ENCODE measurements at places on chromosomes 7 and 10.

- no peaks in the 10 kb centered on the region for H3K36me3 ChIP-seq
- DNase-seq = no peak
- no peaks in the 10 kb centered on the region for H3K4me1 ChIP-seq
- no peaks in the 10 kb centered on the region for H3K27me3 ChIP-seq
- H3K4me3 ChIP-seq = no peak overlapping the region
These were observed 153.5 kb upstream of the TMEM72 start for GRCh38 chr10:44757551-44758205.

- H3K36me3 ChIP-seq = no peaks in the 10 kb centered on the region
- no peaks in the 10 kb centered on the region for H3K27me3 ChIP-seq
- H3K4me1 ChIP-seq = no peaks in the 10 kb centered on the region
- no peak overlapping the region for H3K27ac ChIP-seq
- peak; percentile 47 for DNase-seq
These were observed 234.6 kb downstream of the DIP2C start for GRCh38 chr10:454860-455259.

- no peak overlapping the region for H3K4me3 ChIP-seq
- DNase-seq = peak; percentile 7
- H3K27me3 ChIP-seq = no peaks in the 10 kb centered on the region
- H3K27ac ChIP-seq = no peak overlapping the region
- H3K36me3 ChIP-seq = no peaks in the 10 kb centered on the region
These were observed 148.4 kb upstream of the FAM20C start for GRCh38 chr7:43791-44540.

- no peak for DNase-seq
- no peaks in the 10 kb centered on the region for H3K36me3 ChIP-seq
- no peaks in the 10 kb centered on the region for H3K4me1 ChIP-seq
- H3K27ac ChIP-seq = no peak overlapping the region
- no peak overlapping the region for H3K4me3 ChIP-seq
These were observed 50.4 kb downstream of the CCNY start for GRCh38 chr10:35386594-35387174.

All from uterus (tissue), 4 donors.